ENCODE measurements at places on chromosomes 1 and 21. TPM values are rescaled to one million over a fixed set of nuclear protein-coding genes. Genes with fewer than 3 reads are reported as not detected.

GRCh38 chr1:155322571-155322952 lies 1.9 kb downstream of the RUSC1 start:
- no peak for DNase-seq
- H3K27ac ChIP-seq, result no peak overlapping the region
- peaks cover 23% of the 10 kb centered on the region for H3K36me3 ChIP-seq
- peaks cover 39% of the 10 kb centered on the region for H3K4me1 ChIP-seq
- peak overlapping the region; percentile 74 for H3K4me3 ChIP-seq
- H3K27me3 ChIP-seq, result no peaks in the 10 kb centered on the region

GRCh38 chr1:227729144-227729880 lies 5.8 kb downstream of the JMJD4 start:
- no peak for DNase-seq
- H3K27me3 ChIP-seq, result no peaks in the 10 kb centered on the region
- peaks cover 17% of the 10 kb centered on the region for H3K36me3 ChIP-seq

- H3K27ac ChIP-seq, result no peak overlapping the region
- no peaks in the 10 kb centered on the region for H3K4me1 ChIP-seq
- no peaks in the 10 kb centered on the region for H3K36me3 ChIP-seq
- DNase-seq, result no peak
- peaks cover 17% of the 10 kb centered on the region for H3K27me3 ChIP-seq
Measured at GRCh38 chr1:181538836-181539235, 55.5 kb downstream of the CACNA1E start.

DNA sequence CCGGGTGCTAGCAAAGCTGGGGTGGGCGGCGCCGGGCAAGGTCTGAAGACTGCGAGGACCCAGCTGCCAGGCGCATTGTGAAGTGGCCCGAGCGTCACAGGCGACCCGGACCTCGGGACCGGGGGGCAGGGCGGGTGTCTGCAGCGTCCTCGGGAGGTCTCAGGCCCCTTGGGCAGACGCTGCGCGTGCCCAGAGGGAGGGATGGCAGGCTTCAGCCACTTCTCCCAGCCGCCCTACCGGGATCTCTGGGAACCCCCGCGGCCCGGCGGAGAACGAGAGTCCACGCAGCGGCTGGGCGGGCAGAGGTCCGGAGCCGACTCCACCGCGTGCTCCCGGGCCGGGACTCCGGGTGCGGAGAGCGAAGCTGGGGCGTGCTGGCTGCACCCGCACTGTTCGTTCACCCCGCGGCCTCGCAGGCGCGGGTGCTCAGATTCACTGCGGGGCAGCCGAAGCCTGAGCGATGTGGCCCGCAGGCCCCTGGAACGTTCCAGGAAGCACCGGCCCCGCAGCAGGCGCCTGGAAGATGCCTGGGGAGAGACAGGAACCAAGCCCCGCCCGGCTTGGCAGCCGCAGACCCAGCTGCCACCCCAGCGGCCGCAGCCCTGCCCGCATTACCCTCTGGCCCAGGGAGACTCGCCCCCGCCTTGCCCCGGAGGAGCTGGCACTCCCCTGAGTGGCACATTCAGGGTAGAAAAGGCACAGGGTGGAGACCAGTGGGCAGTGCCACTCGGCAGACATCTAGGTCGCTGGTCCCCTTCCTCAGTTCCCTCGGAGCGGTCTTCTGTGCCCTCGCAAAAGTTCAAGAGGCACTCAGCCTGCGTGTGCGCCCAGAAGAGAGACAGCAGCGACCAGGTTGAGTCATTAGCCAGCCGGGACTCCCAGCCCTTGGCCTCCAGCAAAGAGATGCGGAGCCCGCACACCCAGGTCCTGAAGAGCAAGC lies at the start of gene CCDC185:
Gene CCDC185 (plus strand): TSS at position 141 of the 940 bp plus-strand sequence. CDS start 61 bp downstream, at position 202.
- no peaks in the 10 kb centered on the region for H3K4me1 ChIP-seq
- peaks cover 17% of the 10 kb centered on the region for H3K27me3 ChIP-seq
- no peak for DNase-seq
- no peaks in the 10 kb centered on the region for H3K36me3 ChIP-seq
- no peak within 1 kb of the TSS for H3K27ac ChIP-seq
- H3K4me3 ChIP-seq, result no peak within 1 kb of the TSS

GRCh38 chr1:183327434-183328290 lies 90.5 kb downstream of the NMNAT2 start:
- H3K27ac ChIP-seq, result no peak overlapping the region
- no peak for DNase-seq
- peaks cover 23% of the 10 kb centered on the region for H3K27me3 ChIP-seq
- no peak overlapping the region for H3K4me3 ChIP-seq

GRCh38 chr1:57344265-57344664 lies 79.6 kb downstream of the DAB1 start:
- DNase-seq, result no peak
- no peaks in the 10 kb centered on the region for H3K4me1 ChIP-seq
- H3K36me3 ChIP-seq, result no peaks in the 10 kb centered on the region
- no peak overlapping the region for H3K27ac ChIP-seq

DNA sequence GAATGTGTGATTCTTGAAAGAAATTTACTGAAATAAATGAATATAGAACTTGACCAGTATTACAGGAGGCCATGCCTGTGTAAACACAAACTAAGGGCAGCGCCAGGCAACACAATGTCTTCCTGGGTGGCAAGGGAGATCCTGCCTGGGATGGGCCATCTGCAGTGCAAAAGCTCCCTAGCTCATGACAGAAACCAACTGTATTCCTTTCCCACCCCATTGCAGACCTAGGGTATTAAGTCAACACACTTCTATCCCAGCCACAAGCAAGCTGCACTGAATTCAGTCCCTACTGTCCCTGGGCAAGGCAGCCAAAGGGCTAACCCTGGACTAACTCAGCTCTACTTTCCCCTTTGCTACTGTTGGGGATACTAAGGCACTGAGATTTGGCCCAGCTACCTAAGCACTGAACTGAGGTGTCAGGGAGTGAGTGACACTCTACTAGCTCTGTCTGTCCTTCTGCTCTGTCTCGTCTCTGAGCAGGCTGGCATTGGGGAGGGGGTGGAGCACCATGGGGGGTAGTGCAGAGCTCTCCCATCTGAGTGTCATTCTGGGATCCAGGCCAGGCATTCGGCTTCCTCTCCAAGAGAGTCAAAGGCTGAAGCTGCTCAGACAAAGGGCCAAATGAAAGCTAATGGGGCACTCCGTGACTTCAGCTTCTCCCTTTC lies 2.5 kb downstream of the INKA2 start:
- peaks cover 2% of the 10 kb centered on the region for H3K27me3 ChIP-seq
- no peak overlapping the region for H3K27ac ChIP-seq
- no peak for DNase-seq
- H3K36me3 ChIP-seq, result no peaks in the 10 kb centered on the region
- no peak overlapping the region for H3K4me3 ChIP-seq

- no peaks in the 10 kb centered on the region for H3K27me3 ChIP-seq
- no peak for DNase-seq
- peaks cover 43% of the 10 kb centered on the region for H3K4me1 ChIP-seq
- H3K27ac ChIP-seq, result no peak overlapping the region
- H3K36me3 ChIP-seq, result no peaks in the 10 kb centered on the region
- peak overlapping the region; percentile 32 for H3K4me3 ChIP-seq
Measured at GRCh38 chr1:9121496-9122409, 7.1 kb downstream of the GPR157 start.

GRCh38 chr1:21312407-21312992 lies 22.2 kb upstream of the ECE1 start:
- no peak overlapping the region for H3K4me3 ChIP-seq
- DNase-seq, result no peak
- H3K27ac ChIP-seq, result no peak overlapping the region
- H3K4me1 ChIP-seq, result peaks cover 48% of the 10 kb centered on the region

DNA sequence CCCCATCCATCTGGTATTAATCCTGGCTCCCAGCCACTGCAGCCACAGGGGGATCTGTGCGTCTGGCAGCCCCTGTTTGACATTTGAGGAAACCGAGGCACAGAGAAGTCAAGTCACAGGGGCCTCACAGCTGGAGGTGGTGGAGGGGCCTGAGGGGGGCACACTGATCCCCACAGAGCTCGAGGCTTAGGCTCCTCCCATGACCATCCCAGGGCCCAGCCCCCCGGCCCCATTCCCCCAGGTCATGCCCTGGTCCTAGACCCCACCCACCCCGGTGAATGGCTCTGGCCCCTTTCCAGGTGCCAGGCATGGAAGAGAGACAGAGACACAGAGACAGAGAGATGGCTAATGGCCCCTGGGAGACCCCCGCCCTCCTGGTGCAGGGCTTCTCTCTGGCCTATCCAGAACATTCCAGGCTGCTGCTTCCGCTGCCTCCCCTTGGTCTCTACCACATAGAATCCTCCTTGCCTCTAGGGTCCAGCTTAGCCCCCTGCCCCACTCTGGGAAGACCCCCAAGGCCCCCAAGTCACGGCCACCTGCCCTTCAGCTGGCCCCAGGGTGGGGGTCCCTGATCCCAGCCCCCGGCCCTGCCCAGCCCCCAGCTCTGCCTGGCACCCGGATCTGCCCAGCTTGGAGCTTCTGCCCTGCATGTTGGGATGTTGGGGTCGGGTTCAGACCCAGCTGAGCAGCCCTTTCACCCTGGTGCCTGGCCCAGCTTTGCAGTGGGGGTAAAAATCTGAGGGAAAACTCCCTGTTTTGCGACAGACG lies 29.2 kb upstream of the LRRC3 start:
- H3K27me3 ChIP-seq, result no peaks in the 10 kb centered on the region
- no peak overlapping the region for H3K27ac ChIP-seq
- H3K4me3 ChIP-seq, result no peak overlapping the region
- DNase-seq, result no peak
- peaks cover 1% of the 10 kb centered on the region for H3K36me3 ChIP-seq

DNA sequence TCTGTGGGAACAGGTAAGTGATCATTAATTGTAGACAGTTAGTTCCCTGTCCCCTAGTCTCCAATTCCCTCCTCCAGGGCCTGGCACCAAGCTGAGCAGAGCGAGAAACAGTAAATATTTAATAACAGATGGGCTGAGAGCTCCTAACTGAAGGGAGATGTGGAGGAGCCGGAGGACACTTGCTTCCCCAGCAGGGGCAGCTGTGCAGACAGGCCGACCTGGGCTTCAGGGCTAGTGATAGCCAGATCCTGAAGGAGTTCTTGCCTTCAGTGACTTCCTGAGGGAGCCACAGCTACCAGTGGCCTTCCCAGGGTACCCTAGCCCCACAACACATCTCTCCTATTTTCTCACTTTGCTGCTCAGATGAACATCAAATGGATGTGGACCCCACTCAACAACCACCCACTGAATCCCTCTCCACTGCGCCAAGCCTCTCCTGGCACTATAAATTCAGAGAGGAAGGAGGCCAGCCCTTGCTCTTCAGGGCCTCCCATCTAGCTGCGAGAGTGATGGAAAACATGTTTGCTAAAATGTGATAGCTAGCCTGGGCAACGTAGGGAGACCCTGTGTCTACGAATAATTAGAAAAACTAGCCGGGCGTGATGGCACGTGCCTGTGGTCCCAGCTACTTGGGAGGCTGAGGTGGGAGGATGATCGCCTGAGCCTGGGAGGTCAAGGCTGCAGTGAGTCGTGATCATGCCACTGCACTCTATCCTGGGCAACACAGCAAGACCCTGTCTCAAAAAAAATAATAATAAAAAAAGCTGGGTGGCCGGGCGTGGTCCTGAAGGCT lies 26.9 kb upstream of the SYNC start:
- H3K4me1 ChIP-seq, result no peaks in the 10 kb centered on the region
- H3K27me3 ChIP-seq, result peaks cover 13% of the 10 kb centered on the region
- H3K36me3 ChIP-seq, result no peaks in the 10 kb centered on the region
- no peak for DNase-seq

- peaks cover 10% of the 10 kb centered on the region for H3K4me1 ChIP-seq
- H3K4me3 ChIP-seq, result no peak overlapping the region
- no peak for DNase-seq
Measured at GRCh38 chr1:202013603-202014002, 3.2 kb downstream of the ELF3 start.

DNA sequence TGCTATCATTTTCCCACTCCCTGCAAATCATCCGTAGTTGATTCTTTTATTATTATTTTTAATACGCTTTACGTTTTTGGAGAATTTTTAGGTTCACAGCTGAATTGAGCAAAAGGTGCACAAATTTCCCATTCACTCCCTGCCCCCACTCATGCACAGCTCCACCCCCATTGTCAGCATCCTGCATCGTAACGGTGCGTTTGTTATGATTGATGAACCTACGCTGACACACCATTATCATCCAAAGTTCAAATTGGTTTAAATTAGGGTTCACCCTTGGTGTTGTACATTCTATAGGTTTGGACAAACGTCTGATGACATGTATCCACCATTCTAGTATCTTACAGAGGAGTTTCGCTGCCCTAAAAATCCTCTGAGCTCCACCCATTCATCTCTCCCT lies 44.5 kb downstream of the EDARADD start:
- H3K4me3 ChIP-seq, result no peak overlapping the region
- H3K27ac ChIP-seq, result no peak overlapping the region
- no peak for DNase-seq
- H3K27me3 ChIP-seq, result peaks cover 2% of the 10 kb centered on the region
- no peaks in the 10 kb centered on the region for H3K36me3 ChIP-seq

DNA sequence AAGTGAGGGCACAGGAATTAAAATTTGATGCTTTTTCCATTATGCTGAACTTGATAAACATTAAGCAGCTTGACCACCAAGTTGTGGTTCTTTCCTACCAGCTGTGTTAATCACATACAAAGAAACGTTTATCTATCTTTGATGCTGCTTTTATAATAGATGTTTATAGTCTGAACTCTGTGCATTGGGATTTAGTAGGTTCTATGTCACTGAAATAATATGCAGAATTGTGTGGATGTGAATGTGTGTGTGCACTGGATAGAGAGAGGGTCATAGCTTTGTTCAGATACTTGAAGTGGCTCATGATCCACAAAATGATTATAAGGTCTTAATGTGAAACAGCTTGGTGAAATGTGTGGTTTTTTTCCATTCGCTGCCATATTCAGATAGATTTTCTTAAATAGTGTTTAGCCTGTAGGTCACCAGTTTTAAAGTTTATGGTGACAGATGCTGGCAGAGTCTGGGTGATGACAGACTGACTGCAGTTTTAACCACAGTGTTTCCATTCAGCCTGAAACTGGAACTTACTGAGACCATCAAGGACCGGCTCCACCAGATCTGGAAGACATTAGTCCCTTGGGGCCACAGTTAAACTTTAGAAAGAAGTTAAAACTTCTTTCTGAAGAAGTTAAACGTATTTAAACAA lies 10.2 kb downstream of the DDI2 start:
- H3K4me1 ChIP-seq, result peaks cover 47% of the 10 kb centered on the region
- peaks cover 69% of the 10 kb centered on the region for H3K36me3 ChIP-seq
- no peak overlapping the region for H3K4me3 ChIP-seq
- H3K27ac ChIP-seq, result peak overlapping the region; percentile 74
- DNase-seq, result no peak

GRCh38 chr1:46205791-46206190 lies 2.7 kb downstream of the LURAP1 start:
- peaks cover 15% of the 10 kb centered on the region for H3K4me1 ChIP-seq
- H3K4me3 ChIP-seq, result no peak overlapping the region
- peaks cover 4% of the 10 kb centered on the region for H3K27me3 ChIP-seq
- H3K36me3 ChIP-seq, result no peaks in the 10 kb centered on the region
- no peak for DNase-seq

The CDK18 gene
- total RNA-seq, result 2.6 TPM

The HJV gene
- not detected for total RNA-seq

The PBX1 gene
- not detected for total RNA-seq

The G0S2 gene
- 2.3 TPM for total RNA-seq

The F13B gene
- not detected for total RNA-seq

The C1orf232 gene
- total RNA-seq, result not detected

The IL22RA1 gene
- total RNA-seq, result 0.09 TPM

The NOS1AP gene
- total RNA-seq, result not detected

The OR2AK2 gene
- not detected for total RNA-seq

The AVPR1B gene
- total RNA-seq, result not detected

The PTAFR gene
- 2.2 TPM for total RNA-seq

The MED8 gene
- total RNA-seq, result 33.8 TPM
